T1000 (cell line): ENCODE measurements at places on chromosomes 12 and 14.
A peak's percentile ranks its signal among the peaks of the same experiment; 100 is the strongest.

- no peak for DNase-seq
Measured at GRCh38 chr14:79383475-79383874, 827.8 kb downstream of the DIO2 start.

DNA sequence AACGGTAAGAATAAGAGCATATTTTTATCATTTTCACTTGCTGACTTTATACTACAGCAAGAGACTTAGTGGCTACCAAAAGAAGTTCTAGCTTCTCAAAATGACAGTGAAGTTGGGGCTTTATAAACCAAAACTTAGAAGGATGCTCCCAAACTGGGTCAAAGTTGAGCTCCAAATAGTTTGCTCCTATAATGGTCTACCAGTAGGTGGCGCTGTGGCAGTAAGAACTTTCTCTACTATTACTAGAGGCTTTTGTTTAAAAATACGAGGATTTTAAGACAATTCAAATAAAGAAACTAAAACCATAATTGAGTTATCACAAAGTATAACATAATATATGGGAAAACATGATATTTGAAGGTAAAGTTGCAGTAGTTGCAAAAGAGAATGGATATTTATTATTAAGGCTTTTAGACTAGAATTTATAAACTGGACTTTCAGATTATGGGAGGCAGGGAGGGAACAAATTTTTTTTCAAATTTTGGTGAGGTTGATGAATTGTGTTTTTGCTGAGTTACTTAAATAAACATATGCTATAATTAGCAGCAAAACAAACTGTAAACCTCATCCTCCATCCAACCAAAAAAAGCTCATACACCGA is 75.0 kb downstream of the TGFB3 start:
- DNase-seq: no peak

DNA sequence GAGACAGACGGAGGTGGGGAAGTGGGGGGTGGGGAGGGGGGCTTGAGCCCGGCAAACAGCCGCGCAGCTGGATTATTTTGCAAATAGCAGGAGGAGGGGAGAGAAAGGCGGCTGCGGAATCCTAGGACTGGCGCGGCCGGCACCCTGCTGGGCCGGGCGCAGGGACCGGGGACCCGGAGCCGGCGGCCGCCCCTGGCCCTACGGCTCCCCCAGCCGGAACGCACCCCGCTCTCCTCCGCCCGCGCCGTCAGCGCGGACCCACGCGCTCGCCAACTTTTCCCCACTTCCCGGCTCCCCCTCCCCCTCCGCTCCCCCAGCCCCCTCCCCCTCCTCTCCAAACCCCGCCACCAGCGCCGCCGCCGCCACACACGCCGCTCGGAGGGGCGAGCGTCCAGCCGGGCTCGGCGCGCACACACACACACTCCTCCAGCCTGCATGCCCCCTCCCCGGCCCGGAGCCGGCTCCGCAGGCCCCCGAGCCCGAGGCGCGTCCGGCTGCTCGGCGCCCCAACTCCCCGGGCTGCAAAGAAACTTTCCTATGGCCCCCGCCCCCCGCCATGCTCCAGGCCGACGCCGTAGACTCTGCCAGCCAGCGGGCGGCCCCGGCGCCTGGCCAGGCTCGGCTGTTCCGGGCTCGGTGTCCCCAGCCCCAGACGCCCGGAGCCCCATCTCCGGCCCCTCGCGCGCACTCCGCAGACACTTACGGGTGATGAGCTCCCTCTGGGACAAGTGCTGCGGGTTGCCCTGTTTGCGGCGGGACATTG is 1.4 kb downstream of the BCL11B start:
- no peak for DNase-seq

- DNase-seq: no peak
Measured at GRCh38 chr14:103001651-103002396, 55.5 kb downstream of the CDC42BPB start.

DNA sequence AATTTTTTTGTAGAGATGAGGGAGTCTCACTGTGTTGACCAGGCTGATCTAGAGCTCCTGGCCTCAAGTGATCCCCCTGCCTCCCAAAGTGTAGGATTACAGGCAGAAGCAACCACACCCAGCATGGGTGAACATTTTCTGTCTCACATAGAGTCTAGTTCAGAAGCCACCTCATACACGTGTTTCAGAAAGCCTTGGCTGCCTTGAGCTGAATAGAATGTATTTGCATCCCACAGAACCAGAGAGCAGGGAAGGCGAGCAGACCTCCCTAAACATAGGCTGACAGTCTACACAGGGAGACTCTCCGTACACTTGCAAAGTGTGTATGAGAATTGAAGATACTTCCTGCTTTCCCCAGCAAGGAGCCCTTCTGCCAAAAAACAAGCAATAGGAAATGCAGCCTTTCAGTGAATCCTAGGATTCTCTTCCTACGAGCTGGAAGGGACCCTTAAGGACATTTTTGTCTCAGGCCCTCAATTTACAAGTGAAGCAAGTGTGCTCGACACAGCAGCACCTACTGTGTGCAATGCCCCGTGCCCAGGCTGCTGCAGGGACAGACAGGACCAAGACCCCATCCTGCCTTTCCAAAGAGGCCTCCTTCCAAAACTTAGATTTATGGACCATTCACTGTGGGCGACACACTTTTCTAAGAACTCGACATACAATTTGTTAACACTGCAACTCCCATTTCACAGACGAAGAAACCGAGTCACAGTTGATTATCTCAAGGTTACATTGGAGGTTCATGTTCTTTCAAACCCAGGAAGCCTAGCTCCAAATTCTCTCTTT is 11.2 kb downstream of the NUAK1 start:
- DNase-seq: no peak

DNA sequence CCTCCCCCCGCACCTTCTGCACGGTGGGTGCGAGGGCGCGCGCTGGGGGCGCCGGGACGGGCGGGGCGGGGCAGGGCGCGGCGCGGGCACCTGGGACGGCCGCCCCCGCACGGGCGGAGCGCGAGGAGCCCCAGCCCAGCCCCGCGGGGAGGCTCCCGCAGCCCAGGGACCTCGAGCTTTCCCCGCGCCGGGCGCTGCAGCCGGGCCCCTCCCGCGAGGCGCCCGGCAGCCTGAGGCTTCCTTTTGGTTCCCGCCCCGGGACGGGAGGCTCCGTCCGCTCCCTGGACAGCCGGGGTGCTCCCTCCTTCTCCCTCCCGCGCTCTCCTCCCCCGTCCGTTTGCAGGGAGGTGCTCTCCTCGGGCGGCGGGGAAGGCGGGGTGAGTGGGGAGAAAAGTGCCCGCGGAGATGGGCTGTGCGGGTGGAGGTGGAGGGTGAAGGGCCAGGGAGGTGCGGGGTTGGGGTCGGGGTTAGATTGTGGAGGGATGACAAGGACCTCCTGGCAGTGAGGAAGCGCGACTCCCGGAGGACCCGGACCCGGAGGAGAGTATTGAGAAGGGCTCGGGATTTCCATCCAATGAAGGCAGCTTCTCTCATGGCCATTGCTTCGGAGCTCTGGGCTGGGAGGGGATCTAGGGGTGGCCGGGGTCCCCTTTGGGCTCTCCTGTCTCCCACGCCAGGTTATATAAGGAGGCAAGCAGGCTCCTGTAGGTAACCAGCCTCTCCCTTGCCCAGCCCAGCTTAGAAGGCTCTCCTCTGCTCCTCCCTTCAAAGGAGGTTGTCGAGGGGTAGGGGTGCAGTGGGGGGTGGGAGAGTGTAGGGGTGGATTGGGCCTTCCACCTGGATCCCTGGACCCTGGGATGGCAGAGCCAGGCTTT is 645 bp downstream of the JDP2 start:
- no peak for DNase-seq

DNA sequence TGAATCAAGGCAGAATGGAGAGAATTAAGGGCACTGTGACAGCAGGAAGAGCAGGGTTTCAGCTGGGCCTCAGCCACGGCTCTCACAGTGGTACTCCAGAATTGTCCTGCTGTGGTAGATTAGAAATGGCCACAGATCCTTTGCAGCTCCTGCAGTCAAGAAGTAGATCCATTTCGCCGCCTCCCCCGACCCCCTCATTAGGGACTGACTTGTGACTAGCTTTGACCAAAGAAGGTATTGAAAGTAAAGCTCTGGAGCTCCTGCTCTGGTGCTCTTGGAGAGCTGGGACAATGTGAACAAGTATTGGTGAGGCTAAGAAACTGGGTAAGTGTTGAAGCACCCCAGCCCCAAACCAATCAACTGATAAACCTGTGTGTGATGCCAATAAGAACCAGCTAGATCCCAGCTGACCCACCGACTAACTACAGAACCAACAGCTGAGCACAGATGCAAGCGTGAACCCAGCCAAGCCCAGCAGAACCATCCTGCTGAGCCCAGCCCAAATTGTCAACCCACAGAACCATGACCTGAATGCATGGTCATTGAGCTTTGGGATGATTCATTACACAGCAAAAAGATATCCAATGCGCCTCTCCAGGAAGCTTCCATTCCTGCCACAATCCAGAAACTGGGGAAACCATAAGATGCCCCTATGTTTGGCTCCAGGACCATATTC is 50.7 kb downstream of the JAG2 start:
- no peak for DNase-seq

- no peak for DNase-seq
Measured at GRCh38 chr14:55571125-55571889, 8.7 kb upstream of the KTN1 start.

DNA sequence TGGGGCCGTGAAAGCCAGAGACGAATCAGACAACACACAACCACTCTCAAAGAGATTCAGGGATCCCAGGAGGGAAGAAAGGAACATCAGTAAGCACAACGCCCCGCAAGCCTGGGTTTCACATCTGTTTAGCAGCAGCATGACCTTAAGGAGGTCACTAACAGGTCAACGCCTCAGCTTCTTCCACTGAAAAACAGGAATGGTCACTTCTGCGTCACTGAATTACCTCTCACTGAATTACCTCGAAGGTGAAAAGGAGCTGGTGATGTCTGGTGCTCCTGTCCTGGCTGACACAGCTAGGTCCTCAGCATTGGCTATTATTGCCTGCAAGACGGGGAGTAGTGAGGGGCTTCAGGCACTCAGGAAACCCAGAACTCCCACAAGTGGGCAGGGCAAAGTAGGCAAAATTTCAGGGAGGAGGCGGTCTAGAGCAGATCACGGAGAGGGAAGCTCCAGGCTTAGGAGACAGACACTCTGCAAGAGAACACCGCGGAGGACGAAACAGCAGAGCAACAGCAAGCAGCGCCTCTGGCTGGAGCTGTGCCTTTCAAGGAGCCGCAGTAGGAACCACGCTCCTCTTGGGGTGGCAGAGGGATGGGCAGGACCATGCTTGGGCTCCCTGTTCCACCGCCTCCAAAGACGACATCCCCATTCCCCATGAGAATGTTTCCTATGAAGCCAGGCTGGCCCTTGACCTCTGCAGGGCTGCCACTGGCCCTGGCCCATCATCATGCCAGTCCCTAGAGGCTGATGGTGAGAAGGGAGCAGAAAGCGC is 108.4 kb downstream of the SINHCAF start:
- DNase-seq: no peak

GRCh38 chr12:93149229-93149628 is 220.1 kb upstream of the EEA1 start:
- no peak for DNase-seq

GRCh38 chr12:3313066-3313465 is 177.9 kb upstream of the PRMT8 start:
- DNase-seq: peak; percentile 39

DNA sequence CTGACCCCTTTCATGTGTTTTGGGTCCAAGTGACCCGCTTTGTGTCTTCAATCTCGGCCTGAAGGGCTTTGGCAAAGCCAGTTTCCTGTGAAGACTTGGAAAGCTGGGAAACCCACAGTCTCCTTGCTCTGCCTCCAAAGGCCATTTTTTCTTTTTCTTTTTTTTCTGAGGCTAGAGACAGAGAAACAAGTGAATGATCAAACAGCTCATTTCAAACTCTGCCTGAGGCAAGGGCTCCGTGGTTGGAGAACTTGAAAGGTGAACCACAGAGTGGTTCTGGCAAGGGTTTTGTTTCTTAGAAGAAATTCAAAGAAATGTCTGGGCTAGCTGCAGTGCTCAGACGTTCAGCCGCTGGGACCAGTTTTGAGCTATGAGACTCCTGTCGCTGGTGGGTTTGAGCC is 62.7 kb downstream of the ERH start:
- DNase-seq: no peak

- no peak for DNase-seq
Measured at GRCh38 chr14:102923201-102923924, 900 bp downstream of the AMN start.

- no peak for DNase-seq
Measured at GRCh38 chr12:122099856-122100255, 21.3 kb downstream of the MLXIP start.

DNA sequence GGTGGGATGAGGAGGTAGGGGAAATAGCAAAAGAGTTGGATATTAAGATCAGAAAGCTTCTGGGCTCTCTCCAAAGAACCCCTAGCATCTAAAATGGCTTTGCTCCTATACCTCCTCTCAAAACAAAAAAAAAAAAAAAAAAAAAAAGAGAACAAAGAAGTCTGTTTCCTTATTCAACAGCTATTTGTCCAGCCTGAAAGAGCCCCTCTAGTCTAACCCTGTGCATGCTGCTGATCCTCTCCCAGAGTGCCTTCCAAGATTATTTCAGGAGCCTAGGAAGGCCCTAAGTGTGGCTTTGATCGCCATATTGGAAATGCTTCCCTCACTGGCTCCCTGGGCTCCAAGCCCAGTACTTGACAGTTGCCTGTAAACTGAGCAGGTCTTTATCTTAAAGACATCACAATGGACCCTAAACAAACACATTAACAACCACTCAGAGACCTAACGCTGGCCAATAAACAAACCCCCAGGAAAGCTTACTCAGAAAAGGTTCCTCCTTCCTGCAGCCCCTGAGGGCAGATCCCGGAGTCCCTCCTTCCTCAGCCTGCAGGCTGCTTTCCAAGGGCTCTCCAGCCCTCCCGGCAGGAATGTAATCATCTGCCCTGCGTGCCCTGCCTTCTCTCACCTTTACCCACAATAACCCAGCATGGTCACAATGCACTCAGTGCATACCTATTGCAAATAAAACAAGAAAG is 17.4 kb upstream of the COL2A1 start:
- peak; percentile 80 for DNase-seq

DNA sequence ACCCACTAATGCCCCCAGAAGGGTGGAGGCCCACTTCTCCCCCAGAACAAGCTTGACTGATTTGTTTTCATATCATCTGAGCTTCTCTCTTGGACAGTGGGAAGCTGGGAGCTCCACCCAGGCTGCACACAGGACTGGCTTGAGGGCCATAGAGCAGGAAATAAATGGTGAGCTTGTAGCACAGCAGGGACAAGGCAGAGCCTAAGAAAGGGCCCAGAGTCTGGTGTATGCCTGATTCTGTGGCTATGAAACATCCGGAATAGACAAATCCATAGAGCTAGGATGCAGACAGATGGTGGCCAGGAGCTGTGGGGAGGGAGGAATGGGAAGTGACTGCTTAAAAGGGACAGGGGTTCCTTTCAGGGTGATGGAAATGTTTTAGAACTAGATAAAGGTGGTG is 79.0 kb downstream of the ARL6IP4 start:
- DNase-seq: no peak

DNA sequence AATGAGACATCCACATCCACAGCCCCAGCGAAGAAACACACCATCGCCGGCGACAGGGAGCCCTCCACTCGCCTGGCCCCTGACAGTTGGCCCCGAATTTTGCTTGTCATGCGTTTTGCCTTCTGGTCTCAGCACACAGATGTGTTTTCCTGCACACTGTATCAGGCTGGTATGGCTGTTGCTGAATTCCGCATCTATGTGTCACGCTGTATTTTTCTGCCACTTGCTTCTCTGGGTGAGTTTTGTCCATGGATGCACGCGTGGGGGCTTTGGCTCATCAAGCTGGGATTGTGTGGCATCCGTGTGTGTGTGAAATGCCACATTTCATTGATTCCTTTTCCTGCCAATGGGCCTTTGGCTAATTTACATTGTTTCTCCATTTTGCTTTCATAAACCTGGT is 26.5 kb downstream of the ARL6IP4 start:
- DNase-seq: no peak
